ENCODE measurements at places on chromosomes 7 and 10.

DNA sequence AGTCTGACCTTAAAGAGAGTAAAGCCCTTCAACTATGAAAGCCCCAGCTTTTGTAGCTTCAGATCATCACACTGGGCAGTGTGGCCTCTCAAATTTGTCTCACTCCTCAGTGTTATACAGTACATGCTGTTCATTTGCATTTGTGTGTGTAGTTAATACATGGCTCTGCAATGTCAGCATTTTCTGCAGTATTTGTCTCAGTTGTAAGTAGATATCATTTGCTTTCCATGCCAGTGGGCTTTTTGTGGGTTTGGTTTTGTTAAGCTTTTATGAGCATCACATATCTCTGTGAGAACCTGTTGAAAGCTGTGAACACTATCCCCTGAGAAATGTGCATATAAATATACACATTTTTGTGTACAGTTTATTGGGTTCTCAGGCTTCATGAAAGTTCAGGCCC, 57.0 kb downstream of the ZNF277 start:
- DNase-seq: no peak

- no peak for DNase-seq
Observed at GRCh38 chr7:46651561-46652088, 730.6 kb upstream of the IGFBP3 start.

DNA sequence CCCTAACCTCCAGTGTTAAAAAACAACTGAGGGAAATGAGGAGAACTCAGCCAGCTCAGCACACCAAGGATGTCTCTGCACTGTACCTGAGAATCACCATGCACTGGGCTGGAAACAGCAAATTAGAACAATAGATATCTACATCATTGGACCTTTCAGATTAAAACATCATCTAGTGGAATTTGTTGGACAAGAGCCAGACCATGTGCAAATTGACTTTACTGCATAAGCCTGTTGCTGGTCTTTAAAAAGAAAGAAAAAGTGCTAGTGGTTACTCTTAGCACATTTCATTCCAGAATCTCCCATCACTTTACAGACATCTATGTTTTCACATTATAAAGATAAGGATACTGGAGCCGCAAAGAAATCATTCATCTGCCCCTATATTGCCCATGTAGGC, 75.4 kb downstream of the FGFR2 start:
- DNase-seq: no peak

DNA sequence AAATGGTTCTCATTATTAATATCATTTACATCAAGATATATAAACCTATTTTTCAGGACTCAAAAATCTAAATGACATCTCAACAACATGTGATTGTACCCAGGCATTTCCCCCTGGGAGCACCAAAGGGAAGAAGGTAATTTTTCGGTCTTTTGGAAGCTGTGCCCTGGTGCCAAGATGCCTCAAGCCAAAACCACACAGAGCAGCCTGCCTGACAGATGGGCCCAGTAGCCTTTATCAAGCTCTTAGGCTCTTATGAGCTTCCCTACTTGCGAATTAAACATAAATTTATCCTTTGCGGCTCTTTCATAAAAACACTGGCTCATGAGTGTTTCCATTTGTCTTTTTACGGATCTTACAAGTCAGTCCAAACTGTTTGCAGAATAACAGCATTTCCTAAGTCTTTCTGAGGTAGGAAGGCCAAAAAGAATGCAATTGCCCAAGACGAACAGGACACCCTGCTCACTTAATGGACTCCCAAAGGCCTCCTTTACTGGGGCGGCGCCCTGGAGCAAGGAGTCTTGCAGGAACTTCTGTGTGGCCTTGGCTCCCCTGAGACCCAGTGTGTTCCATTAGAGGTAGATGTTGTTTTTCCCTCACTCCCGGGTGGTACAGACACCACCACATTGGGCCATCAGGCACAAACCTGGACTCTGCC, 4.1 kb upstream of the RASSF4 start:
- DNase-seq: no peak

GRCh38 chr10:88212069-88212468, 348.6 kb downstream of the PTEN start:
- no peak for DNase-seq

- no peak for DNase-seq
Observed at GRCh38 chr10:130900441-130901160, 410.9 kb downstream of the TCERG1L start.

- no peak for DNase-seq
Observed at GRCh38 chr7:18302097-18302496, 193.5 kb upstream of the HDAC9 start.

- DNase-seq: no peak
Observed at GRCh38 chr10:124694481-124695220, 49.5 kb downstream of the FAM53B start.

- no peak for DNase-seq
Observed at GRCh38 chr7:135713836-135714470, 14.0 kb downstream of the SLC13A4 start.

- no peak for DNase-seq
Observed at GRCh38 chr10:23479798-23480473, 41.1 kb downstream of the OTUD1 start.
